ENCODE measurements at places on chromosomes 12 and 14.

DNA sequence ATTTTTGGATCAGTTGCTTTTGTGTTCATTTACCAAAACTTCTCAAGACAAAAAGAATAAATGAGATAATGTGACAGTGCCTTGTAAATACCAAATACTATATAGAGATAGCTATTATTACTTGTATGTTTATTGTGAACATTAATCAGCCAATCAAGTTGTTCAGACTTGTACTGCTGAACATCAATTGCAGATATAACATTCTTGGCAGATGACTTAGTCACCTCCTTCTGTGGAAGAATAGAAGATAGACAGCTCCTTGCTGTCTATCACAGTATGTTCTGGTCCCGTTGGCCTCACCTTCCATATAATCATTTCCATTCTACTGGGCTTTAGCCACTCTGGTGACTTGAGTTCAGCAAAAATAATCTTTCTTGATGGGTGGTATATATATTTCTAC is 30.1 kb downstream of the PSEN1 start:
- no peak for DNase-seq

GRCh38 chr12:100166232-100166631 is 23.6 kb upstream of the BLTP3B start:
- no peak for DNase-seq

DNA sequence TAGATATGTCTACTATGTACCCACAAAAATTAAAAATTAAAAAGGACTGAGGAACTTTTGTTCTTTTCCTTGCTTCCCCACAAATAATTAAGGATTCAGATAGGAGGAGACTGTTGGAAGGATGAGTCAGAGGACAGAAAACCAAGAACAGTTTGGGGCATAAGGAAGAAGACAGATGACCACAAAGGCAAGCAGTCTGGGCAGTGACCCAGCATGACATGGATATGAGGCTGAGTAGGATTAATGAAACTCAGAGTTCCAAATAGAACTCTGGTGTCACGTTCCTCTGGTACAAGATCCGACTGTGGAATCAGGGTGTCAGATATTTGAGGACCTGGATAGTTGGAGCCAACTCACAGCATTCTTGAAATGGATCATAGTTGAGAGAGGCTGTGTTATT is 89.3 kb upstream of the SLC38A4 start:
- DNase-seq, result peak; percentile 12

GRCh38 chr14:24243336-24243836 is 963 bp upstream of the TINF2 start:
- DNase-seq, result peak; percentile 54
